ENCODE measurements at places on chromosomes 7 and 10.
A peak's percentile ranks its signal among the peaks of the same experiment; 100 is the strongest.

- peak; percentile 42 for DNase-seq
These were observed 13.1 kb downstream of the IFT22 start for GRCh38 chr7:101308245-101309085.

GRCh38 chr7:113175525-113176104 lies 57.3 kb upstream of the SMIM30 start:
- DNase-seq, result peak; percentile 3

- DNase-seq, result peak; percentile 59
These were observed 65.5 kb downstream of the ATAD1 start for GRCh38 chr10:87752566-87752965.

DNA sequence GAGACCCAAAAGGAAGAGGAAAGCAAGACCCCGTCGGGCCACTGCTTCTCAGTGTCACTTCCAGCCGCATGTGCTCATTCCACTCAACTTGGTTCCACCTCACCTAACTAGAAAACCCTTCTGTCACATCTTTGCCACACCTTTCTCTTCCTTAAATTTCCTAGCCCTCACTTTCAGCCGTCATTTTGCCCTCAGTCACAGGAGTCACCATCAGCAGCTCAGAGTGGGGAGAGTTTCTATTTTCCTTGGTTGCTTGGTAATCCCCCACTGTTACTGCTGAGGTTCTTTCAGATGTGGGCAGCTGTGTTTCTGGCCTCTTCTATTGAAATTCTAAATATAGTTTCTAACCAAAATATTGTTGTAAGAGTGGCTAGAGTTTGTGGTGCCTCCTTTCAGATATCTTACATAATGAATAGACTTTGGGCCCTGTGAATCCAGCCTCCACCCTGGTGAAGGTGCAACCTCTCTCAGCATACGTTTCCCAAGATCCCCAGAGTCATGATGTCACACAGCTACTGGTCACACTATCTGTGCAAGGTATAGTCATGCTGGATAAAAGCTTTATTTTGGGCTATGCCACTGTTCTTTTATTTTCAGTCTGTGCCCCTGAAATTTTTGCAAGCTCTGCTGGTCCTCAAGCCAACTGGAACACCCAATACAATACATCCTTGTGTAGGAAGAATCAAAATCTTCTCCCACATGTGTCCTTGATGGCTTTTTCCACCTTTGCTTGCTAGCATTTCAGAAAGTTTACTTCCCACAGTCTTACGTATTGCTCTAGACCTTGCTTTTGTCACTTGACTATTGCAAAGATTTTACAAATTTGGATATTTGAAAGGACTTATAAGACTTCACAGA lies 9.2 kb downstream of the AGBL3 start:
- DNase-seq, result no peak

- DNase-seq, result no peak
These were observed 34.2 kb downstream of the SRI start for GRCh38 chr7:88185650-88186049.

- no peak for DNase-seq
These were observed 14.0 kb downstream of the SLC16A12 start for GRCh38 chr10:89521368-89521767.

- no peak for DNase-seq
These were observed 295.2 kb upstream of the CELF2 start for GRCh38 chr10:10722422-10722821.

GRCh38 chr10:74033702-74034101 lies 35.8 kb downstream of the VCL start:
- DNase-seq, result no peak

GRCh38 chr7:80110376-80110775 lies 24.3 kb upstream of the GNAI1 start:
- DNase-seq, result no peak
